CD4-positive, alpha-beta T cell treated with Interferon alpha-2 for 1 hour (primary cell): ENCODE measurements at places on chromosomes 12 and 14.
A peak's percentile ranks its signal among the peaks of the same experiment; 100 is the strongest.

DNA sequence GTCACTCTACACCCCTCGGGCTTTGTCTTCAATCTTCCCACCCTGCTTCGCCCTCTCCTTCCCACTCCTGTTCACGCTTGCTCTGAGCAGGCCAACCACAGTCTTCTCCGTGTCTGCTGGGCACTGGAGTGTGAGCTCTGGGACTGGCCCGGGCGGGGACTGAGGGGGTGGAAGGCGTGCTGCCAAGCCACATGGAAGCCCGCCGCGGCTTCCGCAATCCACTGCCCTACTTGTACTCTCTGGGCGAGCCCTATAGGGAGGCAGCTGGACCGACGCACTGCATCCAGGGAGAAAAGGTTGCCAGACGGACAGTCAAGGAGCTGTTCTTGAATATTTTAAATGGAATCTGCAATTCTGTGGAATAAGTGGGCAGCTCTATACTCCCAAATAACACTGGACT lies 24.8 kb downstream of the GOLGA3 start:
- DNase-seq, result no peak

GRCh38 chr12:64737539-64737938 lies 21.7 kb downstream of the GNS start:
- DNase-seq, result peak; percentile 29

DNA sequence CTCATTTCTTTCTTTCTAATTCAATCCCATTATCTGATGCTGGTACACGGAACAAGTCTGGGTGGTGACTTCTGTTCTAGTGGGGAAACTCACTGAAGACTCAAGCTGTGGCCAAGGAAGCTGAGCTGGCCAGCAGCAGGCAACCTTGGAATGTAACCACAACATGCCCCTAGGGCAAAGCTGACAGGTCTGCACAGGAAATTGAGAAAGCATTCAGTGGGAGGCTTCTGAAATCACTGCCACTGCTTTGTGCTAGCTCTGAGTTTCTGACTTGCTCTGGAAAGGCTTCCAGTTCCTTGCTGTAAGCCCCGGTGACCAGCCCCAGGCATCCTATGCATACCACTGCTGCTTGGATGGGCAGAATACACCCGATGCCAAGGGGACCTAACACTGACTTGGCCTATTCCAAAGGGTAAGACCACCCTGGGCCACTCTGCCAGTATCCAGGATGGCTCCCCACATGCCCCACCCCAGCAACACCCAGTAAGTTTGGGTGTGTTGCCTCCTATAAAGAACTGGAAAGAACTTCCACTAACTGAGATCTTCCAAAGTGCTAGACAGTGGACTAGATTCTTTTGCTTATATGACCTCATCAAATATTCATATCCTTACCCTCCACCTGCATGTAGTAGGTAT lies 84.5 kb upstream of the CDKN3 start:
- DNase-seq, result no peak

DNA sequence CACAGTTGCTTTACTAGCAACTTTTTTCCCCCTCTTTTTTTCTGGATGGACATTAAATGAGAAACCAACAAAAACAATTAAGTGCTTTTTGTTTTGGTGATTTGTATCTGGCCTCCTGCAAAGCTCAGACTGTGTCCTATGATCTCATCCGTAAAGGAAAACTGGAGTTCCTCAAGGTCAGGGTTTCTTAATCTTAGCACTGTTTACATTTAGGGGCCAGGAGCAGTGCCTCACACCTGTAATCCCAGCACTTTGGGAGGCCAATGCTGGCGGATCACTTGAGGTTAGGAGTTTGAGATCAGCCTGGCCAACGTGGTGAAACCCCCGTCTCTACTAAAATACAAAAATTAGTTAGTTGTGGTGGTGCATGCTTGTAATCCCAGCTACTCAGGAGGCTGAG lies 28.0 kb downstream of the ENTPD5 start:
- DNase-seq, result no peak

DNA sequence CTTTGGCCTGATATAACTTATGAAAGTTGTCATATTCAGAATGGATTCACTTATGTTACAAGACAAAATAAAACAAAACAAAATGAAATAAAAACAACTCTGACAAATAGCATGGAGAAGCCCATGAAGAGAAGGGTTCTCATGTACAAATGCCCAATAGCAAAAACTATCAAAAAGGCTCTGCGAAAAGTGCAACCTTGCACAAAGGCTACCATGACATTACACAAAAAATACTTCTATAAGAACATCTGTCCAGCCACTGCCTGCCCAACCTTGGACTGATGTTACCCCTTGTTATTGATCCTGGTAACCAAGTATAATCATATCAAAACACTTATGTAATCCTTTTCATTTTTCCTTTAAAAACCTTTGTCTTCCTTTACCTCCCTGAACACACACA lies 213.0 kb downstream of the ATP23 start:
- DNase-seq, result no peak

DNA sequence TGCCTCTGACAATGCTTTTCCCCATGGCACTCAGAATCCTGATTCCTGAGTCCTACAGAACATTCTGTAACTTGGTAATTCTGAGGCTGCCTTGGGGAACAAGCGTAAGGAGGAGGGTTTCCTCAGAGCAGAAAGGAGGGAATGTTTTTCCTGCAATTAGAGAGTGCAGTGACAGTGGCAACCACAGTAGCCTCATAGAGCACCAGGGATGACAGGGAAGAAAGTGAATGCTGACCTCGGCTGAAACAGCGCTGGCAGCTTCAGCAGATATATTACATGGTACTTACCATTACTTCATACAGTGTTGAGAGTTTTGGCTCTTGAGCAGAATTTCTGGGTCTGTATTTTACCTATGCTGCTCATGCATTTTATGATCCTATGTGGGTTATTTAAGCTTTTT lies 757.1 kb downstream of the NRXN3 start:
- no peak for DNase-seq

DNA sequence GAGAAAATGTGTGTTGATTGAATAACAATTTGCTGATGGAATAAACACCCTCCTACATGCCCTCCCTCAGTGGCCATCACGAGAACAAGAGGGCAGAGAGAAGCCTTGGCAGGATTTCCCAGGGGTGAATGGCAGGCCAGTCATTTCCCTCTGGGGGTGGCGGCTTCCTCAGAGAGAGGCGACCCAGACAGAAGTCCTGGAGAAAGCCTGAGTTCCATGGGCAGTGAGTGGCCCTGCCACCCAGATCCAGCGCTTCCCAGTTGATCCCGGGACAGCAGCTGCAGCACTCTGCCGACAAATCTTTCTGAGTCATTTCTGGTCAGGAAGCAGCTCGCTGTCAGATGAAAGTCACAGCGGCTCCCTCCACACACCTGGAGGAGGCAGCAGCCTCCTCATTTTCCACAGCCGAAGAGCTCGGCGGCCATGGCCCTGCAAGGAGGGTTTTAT lies 123.0 kb downstream of the SCARB1 start:
- no peak for DNase-seq

DNA sequence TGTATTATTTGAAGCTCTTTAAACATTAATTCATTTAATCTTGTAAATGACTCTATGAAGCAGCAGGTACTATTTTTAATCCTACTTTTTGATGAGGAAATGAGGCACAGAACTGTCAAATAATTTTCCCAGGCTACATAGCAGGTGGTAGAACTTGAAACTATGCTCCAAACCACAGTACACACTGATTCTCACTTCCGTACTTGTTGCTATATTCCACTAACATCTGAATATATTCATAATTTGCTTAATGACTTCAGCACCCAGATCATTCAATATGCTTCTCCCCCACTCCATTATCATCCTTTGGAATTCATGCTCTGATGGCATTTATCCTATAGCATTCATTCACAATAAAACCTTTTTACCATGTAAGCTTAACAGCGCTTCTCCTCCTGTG lies 4.9 kb downstream of the ERGIC2 start:
- no peak for DNase-seq

- peak; percentile 46 for DNase-seq
These were observed 1.1 kb upstream of the RHOF start for GRCh38 chr12:121794534-121795033.

DNA sequence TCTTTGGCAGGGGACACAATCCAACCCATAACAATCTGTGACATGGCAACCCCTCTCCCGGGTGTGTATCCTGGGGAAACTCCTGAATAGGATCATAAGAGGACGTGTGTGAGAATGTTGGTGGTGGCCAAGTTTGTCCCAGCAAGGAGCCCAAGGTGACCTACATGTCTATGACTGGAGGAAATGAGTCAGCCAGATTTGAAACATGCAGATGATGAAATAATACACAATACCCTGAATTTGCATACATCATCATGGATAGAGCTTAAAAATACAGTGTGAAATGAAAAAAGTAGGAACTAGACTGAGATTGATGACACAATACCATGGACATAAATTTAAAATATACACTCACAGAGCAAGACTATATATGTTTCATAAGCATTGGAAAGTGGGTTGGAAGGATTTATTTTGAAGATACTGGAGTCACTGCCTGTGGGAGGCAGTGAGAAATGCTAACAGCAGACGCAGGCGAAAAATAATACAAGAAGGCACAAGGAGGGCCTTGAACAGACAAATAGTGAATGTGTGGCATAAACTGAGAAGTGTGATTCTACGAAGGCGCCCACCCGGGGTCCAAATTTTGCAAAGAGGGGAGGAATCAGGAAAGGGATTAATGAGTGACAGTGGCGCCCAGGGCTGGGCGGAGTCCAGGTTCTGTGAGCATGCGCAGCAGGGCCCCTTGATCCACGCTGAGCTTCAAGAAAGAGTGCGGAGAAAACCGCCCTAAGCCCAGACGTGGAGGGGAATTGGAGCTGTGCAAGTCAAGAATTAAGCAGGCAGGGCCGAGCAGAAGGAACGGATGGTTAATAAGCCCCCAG lies 7.0 kb upstream of the MAP1LC3B2 start:
- no peak for DNase-seq

DNA sequence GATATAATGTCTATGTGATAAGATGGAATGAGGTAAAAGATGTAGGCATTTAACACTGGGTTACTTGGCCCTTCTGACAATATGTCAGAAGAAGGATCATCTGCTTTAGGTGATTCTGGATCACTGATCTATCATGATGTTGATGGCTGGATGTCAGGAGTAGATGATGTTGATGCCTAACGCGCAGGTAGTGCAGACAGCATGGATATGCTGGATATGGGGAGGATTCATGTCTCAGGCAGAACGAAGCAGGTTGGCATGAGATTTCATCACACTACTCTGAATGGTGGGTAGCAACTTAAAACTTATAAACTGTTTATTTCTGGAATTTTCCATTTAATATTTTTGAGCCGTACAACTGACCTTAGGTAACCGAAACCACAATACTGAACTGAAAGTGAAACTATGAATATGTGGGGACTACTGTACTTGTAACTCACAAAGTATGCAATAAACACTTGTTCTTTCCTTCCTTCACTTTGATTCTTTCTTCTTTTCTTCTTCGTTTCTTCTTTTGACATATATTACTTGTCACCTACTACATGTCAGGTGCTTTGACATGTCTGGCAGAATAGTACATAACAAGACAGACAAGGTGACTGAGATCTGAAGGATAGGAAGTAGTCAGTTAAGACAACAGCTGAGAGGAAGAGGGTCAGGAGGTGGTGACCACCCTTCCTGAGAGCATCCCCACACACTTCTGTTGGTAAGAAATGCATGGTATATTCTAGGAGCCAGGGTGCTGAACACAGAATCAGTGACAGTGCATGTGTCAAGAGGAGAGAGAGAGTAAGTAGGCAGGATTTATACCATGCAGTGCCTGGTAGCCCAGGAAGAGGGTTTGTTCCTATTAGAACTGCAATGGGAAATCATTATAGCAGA lies 238.8 kb downstream of the PPFIA2 start:
- DNase-seq, result no peak

DNA sequence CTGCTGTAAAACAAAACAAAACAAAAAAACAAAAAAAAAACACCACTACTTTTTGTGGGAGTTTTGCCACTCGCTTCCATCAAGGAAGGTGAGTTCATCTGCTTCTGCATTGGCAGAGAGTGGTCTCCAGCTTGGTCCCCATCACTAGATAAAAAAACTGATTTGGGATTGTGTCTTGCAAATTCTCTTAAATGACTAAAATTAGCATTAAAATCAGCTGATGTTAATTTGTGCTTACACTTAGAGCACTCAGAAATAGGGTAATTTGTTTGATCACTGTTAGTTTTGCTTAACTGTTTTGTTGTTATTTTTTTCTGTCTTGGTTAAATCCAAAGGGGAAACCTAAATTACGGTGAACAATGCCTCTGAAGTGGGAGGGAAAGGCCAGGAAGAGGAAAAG lies 1048.0 kb downstream of the LRFN5 start:
- no peak for DNase-seq

GRCh38 chr12:70617450-70617849 lies 19.8 kb downstream of the PTPRB start:
- no peak for DNase-seq

- DNase-seq, result no peak
These were observed 79.3 kb upstream of the FZD10 start for GRCh38 chr12:130083002-130083401.

- DNase-seq, result no peak
These were observed 357.0 kb downstream of the BCAT1 start for GRCh38 chr12:24591715-24592440.

GRCh38 chr14:24911324-24912109 lies 138.4 kb downstream of the STXBP6 start:
- DNase-seq, result no peak

DNA sequence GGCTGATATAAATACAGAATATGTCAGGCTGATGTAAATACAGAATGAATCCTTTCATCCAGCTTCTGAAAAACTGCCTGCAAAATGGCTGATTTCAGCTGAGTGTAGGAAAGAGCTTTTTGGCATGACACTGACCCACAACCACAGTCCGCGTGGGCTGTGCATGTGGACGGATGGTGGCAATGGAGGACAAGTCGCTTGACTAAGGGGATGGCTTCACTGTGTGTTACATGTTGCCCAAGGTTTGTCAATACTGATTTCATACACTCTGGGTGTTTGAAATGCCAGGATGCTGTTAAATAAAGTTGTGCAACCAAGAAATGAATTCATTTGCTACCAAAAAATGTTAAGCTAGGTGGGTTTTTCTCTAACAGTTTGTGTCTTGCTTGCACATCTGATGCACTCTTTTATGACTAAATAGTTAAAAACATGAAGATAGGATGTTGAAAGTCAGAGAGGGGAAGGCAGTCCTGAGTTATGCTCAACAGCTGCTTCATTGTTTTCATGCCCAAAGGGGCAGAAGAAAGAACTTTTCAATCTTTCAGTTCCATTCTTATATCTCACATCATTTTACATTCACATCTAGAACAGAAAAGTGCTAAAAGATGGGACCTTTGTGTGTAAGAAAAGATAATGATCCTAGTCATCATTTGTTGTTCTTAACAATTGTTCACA lies 36.5 kb upstream of the OVCH1 start:
- no peak for DNase-seq

GRCh38 chr14:62189698-62190097 lies 427.5 kb downstream of the SNAPC1 start:
- no peak for DNase-seq
